Glutamatergic neuron (in vitro differentiated cells): ENCODE measurements at places on chromosomes 16 and 17. TPM values are rescaled to one million over a fixed set of nuclear protein-coding genes. Genes with fewer than 3 reads are reported as not detected.

The P2RX5 gene
- total RNA-seq = 6.6 TPM

The TEX19 gene
- not detected for total RNA-seq

The BCL7C gene
- 24.0 TPM for total RNA-seq

The ACSM3 gene
- total RNA-seq = 0.91 TPM

The CCL7 gene
- total RNA-seq = not detected

The MNT gene
- 41.0 TPM for total RNA-seq

The KRTAP4-6 gene
- total RNA-seq = not detected

The RPL38 gene
- 600 TPM for total RNA-seq

The ASB16 gene
- not detected for total RNA-seq

The PARN gene
- 26.2 TPM for total RNA-seq

The MT1G gene
- total RNA-seq = not detected

The ACLY gene
- total RNA-seq = 625 TPM

The DNASE1L2 gene
- total RNA-seq = 3.4 TPM

The RAD51D gene
- total RNA-seq = 10.1 TPM

The MOSMO gene
- total RNA-seq = 13.0 TPM

The KRTAP3-2 gene
- not detected for total RNA-seq

The EPOP gene
- 2.0 TPM for total RNA-seq

The ZNF597 gene
- 1.9 TPM for total RNA-seq

The KRT23 gene
- not detected for total RNA-seq

The ITGB4 gene
- not detected for total RNA-seq

The GRAPL gene
- total RNA-seq = not detected

The CES1 gene
- total RNA-seq = not detected

The ZP2 gene
- not detected for total RNA-seq

The TMEM98 gene
- 62.3 TPM for total RNA-seq

The NECAB2 gene
- 112 TPM for total RNA-seq

The SPNS2 gene
- total RNA-seq = 73.0 TPM

The FOXF1 gene
- total RNA-seq = not detected

The FBXL20 gene
- 31.0 TPM for total RNA-seq

The PHAF1 gene
- total RNA-seq = 27.1 TPM

The FOXN1 gene
- total RNA-seq = not detected

The SRCIN1 gene
- 20.8 TPM for total RNA-seq

The OSGIN1 gene
- not detected for total RNA-seq

The ZFPM1 gene
- 11.1 TPM for total RNA-seq

The MRC2 gene
- 24.0 TPM for total RNA-seq

The NGFR gene
- 131 TPM for total RNA-seq

The AIPL1 gene
- 0.76 TPM for total RNA-seq

The SLC2A4 gene
- total RNA-seq = 0.42 TPM

The CCDC154 gene
- 4.2 TPM for total RNA-seq

The TNS4 gene
- total RNA-seq = not detected

The C16orf46 gene
- 1.0 TPM for total RNA-seq

The KCNH6 gene
- total RNA-seq = 4.1 TPM

The PSMC3IP gene
- 12.0 TPM for total RNA-seq
